T-helper 22 cell (primary cell): ENCODE measurements at places on chromosomes 1 and 21.

DNA sequence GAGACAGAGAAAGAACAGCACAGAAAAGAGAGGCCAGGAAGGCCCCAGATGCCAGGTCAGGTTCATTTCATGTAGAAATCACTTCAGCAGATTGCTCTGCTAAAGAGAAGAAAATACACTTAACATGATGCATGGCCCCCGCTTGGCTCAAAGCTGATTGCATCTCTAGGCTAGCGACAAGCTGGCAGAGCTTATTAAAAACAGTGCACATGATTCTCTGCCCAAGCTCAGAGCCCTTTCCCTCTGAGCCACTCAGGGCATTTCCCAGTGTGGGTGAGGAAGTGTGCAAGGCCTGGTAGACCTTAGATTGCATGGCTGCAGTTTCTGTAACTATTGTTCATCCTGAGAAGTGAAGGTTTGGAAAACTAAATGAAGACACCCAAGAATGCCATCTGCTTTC, 3.3 kb upstream of the CAPN9 start:
- DNase-seq = no peak

- no peak for DNase-seq
Measured at GRCh38 chr1:109837852-109838570, 72.6 kb upstream of the CSF1 start.

GRCh38 chr21:15071009-15071408, 6.2 kb upstream of the NRIP1 start:
- no peak for DNase-seq

GRCh38 chr1:87958716-87959115, 630.0 kb downstream of the LMO4 start:
- DNase-seq = no peak

- DNase-seq = no peak
Measured at GRCh38 chr21:32834916-32835235, 63.3 kb upstream of the PAXBP1 start.

- DNase-seq = no peak
Measured at GRCh38 chr1:43197343-43198127, 25.4 kb downstream of the CFAP57 start.

DNA sequence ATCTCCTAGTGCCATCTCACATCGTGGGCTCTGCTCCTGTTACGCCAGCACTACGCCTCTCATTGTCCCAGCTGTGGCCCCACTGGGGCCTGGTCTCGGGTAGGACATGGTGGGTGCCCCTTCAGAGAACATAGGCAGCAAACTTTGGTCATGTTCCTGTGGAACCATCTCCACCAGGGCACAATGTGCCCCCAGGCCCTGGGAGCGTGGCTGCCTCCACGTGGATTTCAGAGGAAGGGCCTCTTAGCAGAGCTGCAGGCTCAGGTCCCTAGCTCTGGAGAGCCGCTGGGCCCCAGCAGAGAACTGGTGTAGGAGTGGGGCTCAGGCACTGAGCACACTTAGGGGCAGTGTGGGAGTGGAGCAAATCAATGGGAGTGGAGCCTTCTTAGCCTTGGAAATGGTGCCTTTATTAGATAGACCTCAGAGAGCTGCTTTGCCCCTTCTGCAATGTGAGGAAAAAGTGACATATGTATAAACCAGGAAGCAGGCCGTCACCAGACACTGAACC, 460.0 kb downstream of the NCAM2 start:
- DNase-seq = no peak

DNA sequence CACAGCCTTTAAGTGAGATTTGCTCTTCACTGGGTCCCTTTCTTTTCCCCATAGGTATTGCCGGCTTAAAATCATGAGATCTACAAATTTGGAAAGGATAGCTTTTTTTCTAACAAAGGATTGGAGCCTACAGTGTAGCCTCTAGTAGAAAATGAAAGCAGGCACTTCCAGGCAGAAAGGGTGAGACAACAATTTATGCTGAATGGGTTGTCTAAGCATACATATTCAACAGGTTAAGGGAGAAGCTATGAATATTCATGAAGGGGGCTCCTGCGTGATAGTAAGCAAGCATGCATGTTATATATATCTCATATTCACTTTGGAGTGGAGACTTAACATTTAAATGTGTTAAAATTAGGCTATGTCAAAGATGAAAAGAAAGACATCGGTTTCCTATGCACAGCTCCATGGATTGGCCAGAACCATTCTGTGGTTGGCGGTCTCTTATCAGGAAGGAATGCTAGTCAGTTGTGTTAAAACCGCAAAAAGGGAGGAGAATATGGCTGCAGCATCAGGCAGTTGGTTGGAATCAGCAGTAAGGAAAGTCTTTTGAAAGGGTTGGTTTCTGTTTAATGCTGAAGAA, 66.0 kb downstream of the VCAM1 start:
- no peak for DNase-seq

GRCh38 chr1:17742583-17742982, 12.6 kb upstream of the ACTL8 start:
- DNase-seq = no peak

DNA sequence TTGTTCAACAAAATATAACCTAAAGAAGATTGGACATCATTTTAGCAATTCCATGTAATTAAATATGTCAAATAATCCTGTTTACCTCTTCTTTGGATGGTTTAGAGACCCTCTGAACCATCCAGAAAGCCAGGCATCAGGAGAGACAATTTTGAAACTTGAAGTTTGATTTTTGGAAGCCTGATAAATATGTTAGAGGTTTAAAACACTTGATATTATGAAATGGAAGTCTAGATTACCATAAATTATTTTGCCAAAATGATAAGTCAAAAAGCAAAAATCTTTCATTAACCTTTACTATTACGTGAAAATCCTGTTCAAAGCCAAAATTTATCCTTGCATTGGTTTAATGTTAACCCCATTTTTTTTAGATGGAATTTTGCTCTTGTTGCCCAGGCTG, 43.5 kb downstream of the CCDC30 start:
- DNase-seq = no peak

DNA sequence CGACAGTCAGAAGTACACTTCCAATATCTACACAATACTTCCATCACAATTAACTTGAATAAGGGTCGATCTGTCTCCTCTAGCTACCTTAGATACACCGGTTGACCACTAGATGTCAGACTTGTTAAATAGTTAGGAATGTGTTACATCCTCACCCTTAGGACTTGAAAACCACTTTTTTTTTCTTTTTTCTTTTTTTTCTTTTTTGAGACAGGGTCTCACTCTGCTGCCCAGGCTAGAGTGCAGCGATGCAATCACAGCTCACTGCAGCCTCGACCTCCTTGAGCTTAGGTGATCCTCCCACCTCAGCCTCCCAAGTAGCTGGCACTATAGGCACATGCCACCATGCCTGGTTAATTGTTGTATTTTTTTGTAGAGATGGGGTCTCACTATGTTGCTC, 120.4 kb upstream of the GREM2 start:
- no peak for DNase-seq

- no peak for DNase-seq
Measured at GRCh38 chr1:247204177-247204647, 32.4 kb upstream of the ZNF124 start.

DNA sequence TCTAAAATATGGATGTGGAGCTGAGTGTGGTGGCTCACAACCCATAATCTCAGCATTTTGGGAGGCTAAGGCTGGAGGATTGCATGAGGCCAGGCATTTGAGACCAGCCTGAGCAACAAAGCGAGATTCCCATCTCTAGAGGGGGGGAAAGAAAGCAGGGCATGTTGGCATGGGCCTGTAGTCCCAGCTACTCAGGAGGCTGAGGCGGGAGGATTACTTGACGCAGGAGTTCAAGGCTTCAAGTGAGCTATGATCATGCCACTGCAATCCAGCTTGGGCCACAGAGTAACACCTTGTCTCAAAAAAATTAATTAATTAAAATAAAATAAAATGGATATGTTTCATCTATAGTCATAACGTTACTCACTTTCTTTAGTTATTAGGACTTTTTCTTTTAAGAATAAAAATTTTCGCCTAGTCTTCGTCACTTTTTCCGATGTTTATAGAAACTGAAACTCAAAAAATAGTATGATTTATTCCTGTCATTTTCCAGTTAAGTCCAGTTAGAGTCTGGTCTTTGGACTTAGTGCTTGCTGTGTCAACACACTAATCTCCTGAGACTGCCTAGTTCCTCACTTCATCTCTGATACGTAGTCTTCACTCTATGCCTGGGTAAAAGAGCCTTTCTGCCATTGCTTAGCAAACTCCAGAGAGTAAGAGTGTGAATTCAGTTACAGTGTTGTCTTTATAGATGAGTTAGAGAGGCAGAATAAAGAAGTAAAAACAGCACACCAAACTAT, 28.0 kb downstream of the IARS2 start:
- DNase-seq = no peak

- DNase-seq = no peak
Measured at GRCh38 chr1:162884831-162885230, 23.9 kb upstream of the CCDC190 start.

DNA sequence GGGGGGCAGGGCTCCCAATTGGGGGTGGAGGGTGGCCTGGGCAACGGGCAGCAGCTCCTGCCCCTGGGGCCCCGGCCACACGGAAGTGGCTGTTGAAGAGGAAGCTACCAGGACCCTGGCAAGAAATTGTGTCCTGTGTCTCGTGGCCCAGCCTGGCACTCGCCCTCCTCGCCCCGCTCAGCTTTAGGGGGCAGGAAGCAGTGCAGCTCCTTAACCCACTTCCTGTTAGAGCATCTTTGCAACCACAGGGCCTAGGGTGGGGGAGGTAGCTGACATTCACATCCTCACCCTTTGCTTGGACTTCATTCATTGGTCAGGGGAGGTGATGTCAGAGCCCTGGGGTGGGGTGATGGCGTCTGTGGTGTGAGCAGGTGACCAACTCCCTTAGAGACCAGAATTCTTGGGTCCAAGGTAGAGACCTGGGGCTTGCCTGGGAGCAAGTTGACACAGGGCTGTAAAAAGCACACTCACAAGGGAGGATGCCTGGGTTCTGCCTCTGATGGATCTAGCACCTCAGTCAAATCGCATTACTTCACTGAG, at the start of gene ARHGAP30:
Gene ARHGAP30, minus strand, starts transcription at position 161 of the 540 bp plus-strand sequence. CDS start 267 bp downstream, outside the sequence.
- DNase-seq = peak; percentile 79

GRCh38 chr1:61674221-61674620, 50.7 kb downstream of the TM2D1 start:
- DNase-seq = no peak

DNA sequence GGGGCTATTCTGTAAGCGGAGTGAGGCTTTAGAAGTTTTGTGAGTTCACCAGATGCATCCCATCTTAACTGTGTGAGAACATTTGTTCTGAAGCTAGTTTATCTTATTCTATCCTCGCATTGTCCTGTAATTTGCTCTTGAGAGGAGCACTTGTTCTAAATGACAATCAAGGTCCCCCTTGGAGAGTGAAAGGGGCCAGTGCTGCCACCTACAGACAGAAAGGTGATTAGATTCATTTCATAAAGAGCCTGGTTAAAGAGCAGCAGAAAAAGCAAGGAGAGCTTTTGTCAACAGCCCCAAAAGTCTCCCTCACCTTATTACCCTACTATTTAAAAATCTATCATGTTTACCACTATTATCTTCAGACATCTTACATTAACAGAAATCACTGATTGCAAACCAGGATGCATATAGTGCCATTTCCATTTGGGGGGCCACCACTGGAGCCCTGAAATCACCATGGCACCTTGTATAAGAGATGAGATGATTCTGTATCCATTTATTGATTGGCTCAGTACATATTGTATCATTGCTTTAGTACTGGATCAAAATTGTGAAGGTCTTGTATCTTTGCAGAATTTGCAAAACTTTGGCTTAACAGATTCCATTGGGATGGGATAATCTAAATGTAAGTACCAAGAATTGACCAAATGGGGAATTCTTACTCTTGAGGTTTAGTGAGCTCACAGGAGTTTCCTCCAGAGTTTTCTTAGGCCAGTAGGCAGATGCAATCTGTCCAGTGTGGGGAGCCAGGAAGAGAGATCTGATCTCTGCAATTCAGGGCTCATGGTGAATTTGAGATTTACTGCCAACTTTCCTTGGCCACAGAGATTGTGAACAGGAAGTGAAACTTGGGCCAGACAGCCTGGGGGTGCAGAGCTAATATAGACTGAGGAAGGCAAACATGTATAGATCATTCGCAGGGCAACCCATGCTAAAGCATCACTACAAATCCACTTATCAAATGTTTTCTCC, 64.3 kb upstream of the TRABD2B start:
- DNase-seq = no peak

DNA sequence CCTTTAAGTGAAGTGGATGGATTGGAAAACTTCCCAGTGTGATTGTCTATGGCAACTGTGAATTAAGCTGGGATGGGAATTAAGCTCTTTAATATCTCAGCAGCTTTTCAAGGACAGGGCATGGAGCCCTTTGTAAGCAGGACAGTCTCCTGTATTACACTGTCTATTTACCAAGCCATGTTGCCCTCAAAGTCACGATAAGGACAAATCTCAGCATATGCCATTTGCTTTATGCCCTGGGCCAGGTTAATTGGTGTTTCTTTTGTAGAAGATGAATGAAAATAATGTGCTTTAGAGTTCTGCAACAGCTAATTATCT, 17.6 kb downstream of the UTP25 start:
- DNase-seq = no peak

- no peak for DNase-seq
Measured at GRCh38 chr1:64567426-64568170, 97.7 kb downstream of the CACHD1 start.

DNA sequence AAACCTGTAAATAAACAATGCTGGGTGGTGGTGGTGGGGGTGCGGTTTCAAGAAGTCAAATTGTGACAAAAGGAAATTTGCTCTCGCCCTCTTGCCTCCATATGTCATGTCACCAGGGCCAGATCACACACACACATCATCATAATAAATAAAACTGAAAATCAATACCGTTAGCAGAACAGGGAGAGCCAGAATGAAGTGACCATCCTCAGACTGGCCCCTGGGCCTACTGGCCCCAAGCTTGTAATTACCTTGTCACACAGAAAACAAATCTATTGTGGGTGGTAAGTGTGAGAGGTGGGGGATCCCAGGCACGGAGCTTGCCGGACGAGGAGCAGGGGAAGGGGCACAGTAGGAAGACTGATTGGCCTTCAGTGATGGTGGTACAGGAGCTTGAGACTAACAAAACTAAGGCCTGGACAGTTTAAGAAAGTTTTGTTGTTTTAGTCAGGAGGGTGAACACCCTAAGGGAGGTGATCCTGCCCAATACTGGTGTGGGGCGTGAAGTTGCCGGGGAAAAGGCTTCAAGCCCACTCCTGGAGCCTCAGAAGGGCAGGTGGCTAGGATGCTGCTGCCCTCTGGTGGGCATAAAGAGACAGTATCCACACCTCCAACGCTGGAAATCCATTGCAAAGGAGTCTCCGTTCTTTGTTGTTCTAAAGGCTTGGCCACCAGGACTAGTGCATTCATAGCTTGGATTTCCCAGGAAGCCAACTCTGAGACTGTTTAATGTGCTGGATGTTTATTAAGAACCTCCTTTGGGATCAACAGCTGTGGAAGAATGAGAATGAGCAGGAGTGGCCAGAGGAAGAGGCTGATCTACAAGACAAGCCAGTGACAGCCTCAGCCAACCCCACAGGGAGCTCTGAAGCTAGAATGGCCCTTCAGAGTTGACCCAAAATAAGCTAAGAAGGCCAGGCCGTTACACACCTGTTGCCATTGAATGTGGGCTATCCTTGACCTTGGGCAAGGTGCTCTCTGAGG, 8.1 kb upstream of the C1orf216 start:
- DNase-seq = no peak
